ENCODE measurements at places on chromosomes 6 and 20.

DNA sequence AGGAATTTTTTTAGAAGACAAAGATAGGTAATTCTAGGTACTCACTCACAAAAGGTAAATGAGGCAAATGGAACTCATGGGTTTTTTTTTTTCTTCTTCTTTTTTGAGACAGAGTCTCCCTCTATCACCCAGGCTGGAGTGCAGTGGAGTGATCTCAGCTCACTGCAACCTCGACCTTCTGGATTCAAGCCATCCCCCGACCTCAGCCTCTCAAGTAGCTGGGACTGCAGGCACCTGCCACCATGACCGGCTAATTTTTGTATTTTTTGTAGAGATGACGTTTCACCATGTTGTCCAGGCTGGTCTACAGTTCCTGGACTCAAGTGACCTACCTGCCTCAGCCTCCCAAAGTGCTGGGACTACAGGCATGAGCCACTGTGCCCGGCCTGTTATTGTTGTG, 126.1 kb downstream of the LRRC1 start:
- no peak for DNase-seq

GRCh38 chr20:63076421-63076820, 69.7 kb upstream of the BHLHE23 start:
- no peak for DNase-seq

- DNase-seq: no peak
These were observed 764.9 kb upstream of the MMS22L start for GRCh38 chr6:98047871-98048270.

DNA sequence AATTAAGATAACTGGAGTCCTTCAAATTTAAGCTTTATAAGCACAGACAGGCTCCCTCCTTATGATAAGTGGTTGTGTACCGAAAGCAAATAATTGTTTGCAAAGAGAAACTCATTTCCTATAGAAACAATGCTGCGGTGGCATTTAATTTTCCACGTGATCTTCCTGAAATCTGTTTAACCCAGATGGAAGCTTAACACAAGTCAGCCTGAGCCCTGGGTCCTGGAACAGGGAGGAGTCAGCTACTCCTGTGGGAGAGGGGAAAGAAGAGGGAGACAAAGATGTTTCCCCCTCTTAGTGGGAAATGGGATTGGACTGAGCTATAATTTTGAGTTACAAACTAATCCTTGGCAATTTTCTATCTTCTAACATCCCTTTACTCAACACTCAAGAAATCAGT, 136.5 kb downstream of the ELOVL4 start:
- DNase-seq: no peak

GRCh38 chr6:35543459-35544193, 30.9 kb upstream of the TULP1 start:
- no peak for DNase-seq

- no peak for DNase-seq
These were observed 236.1 kb downstream of the PACRG start for GRCh38 chr6:162963861-162964260.

GRCh38 chr6:142960098-142960497, 15.1 kb upstream of the HIVEP2 start:
- DNase-seq: no peak
